ENCODE measurements at places on chromosomes 16 and 17.
A peak's percentile ranks its signal among the peaks of the same experiment; 100 is the strongest.

DNA sequence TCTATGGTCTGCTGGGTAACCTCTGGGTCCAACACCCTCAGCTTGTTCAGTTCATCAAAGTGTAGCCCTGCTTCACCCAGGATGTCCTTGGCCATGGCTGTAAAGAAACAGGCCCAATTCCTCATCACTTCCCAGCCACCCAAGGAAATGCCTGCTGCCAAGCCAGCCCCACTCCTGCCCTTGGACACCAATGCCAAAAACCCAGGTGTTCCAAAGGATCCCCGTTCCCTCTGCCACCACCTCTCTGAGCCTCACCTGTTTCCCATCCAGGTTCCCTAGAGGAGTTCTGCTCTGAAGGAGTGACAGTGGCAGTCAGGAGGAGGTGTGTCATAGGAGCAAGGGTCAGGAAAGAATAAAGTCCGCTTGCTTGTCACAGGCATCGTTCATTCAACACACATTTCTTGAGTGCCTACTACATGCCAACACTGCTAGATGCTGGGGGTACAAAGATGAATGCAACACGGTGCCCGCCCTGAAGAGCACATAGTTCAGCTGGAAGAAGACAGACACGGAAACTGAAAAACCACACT lies 3.3 kb downstream of the IFT20 start:
- no peak for DNase-seq

GRCh38 chr17:45851464-45851863 lies 6.8 kb downstream of the SPPL2C start:
- DNase-seq: no peak

DNA sequence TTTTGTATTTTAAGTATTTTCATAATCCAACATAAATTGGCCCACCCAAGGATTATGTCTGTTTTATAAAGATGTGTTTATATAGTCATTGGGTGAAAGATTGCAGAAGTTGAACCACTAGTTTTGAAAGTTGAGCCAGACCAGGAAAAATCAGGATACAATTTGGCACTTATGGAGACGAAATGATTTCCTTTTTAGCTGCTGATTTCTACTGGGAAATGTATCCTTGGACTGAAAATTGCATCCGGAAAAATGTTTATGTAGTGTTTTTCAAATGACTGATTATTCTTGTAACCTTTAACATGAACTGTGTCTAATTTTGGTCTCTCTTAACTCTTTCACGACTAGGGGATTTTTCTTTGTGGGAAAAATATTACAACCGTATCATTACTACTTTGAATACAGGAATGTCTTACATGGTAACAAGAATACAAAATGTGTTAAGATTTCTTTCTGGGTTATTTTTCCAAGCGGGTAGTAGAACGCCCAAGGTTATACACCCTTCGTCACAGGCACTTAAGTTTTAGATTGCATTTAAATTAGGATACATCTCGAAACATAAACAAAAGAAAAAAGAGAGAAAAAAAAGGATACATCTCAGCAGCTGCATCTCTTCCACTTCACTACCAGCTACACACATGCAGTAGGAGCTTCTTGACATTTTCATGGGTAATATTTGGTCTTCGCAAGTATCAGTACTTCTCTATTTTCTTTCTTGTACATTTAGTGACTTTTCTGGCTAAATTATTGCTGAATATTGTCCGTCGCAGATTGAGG lies 273.0 kb upstream of the TBX2 start:
- no peak for DNase-seq

DNA sequence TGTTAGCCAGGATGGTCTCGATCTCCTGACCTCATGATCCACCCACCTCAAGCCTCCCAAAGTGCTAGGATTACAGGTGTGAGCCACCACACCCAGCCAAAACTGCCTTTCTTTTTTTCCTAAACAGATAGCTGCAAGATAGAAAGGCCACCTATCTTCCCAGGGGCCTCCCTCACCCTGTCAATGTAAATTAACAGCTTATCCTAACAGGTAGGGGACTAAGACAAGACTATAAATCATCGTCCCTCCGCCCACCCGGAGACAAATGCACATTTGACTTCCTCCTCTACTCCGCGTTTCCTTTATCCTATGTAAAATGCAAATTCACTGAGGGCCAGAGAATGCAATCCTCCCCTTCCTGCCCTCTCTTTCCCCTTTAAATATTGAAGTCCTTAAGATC lies 71.4 kb downstream of the MARF1 start:
- DNase-seq: no peak

DNA sequence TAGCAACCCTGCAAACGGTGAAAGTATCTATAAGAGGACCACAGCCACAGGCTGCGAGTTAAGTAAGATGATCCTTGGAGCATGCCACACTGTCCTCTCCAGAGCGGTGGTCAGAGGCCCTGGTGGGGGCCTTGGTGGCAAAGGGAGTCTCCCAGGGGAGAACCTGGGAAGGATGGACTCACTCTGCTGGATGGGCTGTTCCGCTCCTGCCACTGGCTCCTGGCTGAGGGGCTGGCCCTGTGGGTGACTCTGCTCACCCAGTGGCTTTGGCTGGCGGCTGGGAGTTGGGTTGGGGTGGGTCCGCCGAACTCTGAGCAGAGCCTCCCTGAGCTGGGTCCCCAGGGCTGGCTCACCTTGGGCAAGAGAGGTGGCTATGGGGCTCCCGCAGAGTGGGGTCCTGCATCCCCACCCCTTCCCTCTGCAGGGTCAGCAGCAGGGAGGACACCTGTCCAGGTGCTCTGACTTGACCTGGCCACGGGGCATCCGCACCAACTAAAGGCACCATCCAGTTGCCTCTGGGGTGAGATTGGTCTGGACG lies 7.3 kb downstream of the CDK5R1 start:
- DNase-seq: no peak

- DNase-seq: no peak
Observed at GRCh38 chr17:41069031-41069430, 3.4 kb upstream of the KRTAP2-4 start.

DNA sequence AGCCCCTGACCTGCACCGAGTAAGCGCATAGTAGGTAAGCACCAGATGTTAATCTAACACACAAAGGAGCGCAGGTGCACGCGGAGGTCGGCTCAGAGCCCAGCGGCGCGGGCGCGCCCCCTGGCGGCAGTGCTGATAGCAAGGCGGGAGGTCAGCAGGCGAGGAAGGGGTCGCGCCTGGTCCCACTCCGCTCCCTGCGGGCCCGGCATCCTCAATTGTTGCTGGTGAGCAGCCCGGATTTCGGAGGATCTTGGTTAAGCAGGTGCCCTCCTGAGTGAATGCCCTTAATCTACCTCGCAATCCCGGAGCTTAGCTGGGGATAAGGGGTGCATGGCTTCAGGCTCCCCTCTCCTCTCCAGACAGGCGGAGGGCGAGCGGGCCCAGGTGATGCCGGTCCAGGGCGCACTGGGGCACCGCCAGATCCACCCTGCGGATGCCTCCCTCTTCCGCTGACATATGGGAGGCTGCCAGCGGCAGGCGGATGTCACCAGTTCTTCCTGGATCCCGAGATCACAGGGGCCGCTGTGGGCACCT lies 4.0 kb upstream of the WNT3 start:
- no peak for DNase-seq

DNA sequence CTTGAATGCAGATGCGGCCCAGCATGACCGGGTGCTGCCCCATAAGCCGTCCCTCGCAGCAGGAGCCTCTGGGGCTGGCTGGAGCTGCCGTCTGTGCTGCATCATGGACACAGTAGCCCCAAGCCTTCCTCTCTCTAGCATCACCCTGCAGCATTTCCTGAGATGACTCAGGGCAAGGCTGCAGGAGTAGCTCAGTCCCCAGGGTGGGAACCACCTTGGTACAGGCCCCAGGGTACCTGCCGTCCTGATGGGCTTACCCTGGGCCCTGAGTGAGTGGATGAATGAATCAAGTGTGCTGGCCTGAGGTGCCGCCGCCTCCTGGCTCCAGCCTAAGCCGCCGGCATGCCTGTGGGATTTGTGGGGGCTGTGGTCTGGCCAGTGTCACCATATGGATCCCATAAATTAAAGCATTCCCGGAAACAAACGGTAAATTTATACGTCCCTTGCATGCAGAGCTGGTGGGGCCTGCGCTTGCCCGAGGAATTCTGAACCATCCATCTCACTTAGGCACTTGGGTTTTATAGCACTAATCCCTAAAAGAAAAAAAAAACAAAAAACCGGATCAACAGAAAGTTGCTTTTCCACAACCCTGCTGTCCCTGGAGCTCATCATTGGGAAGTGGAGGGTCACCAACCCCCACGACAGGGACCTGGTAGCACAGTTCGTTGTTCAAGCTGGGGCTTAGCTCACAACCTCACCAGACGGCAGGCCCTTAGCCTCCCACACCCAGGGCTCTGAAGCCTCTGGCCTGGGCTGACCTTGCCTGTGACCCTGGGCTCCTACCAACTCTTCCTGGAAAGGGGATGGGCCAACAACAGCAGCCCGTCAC lies 242.6 kb upstream of the CIBAR2 start:
- DNase-seq: no peak

GRCh38 chr17:73069164-73069770 lies 23.2 kb downstream of the SLC39A11 start:
- no peak for DNase-seq

DNA sequence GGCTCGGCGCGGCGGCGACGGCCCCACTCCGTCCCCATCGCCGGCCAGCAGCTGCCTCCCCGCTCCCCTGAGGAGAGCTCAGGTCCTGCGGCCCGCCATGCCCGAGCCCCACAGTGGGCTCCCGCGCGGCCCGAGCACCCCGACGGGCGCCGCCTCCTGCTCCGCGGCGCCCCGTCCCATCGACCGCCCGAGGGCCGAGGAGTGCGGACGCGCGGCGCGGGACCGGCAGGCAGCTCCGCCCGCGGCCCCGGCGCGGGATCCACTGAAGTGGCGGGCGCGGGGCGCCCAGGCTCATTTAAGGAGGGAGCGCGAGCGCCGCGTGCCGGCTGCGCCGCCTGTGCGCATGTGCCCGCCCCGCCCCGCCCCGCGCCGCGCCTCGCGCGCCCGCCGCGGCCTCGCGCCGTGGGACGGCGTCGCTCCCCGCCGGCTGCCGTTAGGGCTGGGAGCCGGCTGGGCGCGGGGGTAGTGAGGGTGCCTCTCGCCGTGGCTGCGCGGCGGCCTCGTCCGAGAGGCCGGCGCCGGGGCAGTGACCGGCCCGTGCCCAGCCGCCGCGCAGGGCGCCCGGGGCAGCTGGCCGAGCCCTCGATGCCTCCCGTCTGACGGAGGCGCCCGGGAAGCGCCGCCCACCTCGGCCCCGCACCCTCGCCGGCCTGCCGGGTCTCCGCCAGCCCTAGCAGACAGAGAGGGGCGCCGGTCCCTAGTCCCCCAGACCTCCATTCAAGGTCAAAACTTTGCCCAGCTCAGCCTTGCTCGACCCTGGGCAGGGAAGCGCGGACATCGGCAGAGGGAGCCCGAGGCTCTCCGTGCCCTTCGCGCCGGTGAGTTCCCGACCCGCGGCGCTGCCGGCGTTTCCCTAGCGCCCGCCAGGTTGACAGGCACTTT lies at the start of gene NETO2:
TSS of gene NETO2 (minus strand) at position 269 of the 882 bp plus-strand sequence. CDS start 333 bp downstream, outside the sequence.
- peak; percentile 66 for DNase-seq

- peak; percentile 53 for DNase-seq
Observed at GRCh38 chr17:39461926-39462569, 762 bp downstream of the CDK12 start.

DNA sequence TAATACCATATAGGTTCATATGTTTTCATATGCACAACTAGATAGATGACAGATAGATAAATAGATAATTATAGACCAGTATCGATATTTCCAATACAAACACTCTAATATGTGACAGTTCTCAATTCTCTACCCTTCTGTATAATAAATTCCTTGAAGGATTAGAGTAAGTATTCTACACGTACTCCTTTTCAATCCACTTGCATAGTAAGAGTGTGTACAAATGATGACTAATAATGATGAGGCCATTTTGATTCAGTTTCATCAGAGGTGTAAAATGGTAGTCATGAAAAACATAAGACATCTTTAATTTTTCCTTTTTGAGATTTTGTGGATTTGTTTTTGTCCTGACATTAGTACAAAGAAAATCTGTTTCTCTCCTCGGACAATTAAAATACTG lies 188.3 kb upstream of the WSB1 start:
- DNase-seq: no peak

- no peak for DNase-seq
Observed at GRCh38 chr17:7912927-7913524, 3.1 kb downstream of the RNF227 start.

DNA sequence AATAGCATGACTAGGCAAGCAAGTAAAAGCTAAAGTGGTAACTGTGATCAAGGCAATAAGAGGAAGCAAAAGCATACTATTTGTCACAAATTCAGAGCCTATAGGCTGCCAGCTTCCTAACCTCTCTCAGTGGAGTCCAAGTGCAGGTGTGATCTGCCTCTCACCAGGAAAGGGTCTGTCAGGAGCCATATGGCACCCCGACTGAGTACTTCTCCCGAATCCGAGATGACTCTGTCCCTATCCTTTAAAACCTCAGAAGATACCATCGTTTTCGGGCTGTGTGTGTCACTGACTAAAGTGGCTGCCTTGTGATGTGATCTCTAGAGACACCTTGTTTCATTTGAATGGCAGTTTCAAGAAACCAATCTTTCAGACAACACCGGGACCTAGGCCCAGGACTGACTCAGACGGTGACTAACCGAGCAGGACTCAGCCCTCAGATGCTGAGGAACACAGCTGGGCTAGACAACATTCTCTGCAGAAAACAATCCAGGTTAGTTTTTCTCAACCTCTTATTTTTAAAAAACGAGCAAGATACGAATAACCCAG lies 63.6 kb downstream of the SMG6 start:
- DNase-seq: peak; percentile 17

DNA sequence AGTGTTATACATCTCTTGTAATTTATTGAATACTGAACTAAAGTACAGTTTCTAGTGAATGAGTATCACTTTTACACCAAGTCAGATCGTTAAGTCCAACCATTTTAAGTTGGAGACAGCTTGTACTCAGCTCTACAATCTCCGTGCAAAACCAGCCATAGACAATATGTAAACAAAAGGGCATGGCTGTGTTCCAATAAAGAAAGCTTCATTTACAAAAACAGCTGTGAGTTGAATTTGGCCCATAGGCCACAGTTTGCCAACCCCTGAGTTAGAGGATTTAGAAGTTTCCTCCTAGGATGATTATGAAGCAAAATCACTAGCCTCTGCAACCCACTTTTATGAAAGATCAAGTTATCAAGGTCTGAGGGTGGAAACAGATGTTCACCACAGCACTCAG lies 105.7 kb upstream of the RCVRN start:
- no peak for DNase-seq

DNA sequence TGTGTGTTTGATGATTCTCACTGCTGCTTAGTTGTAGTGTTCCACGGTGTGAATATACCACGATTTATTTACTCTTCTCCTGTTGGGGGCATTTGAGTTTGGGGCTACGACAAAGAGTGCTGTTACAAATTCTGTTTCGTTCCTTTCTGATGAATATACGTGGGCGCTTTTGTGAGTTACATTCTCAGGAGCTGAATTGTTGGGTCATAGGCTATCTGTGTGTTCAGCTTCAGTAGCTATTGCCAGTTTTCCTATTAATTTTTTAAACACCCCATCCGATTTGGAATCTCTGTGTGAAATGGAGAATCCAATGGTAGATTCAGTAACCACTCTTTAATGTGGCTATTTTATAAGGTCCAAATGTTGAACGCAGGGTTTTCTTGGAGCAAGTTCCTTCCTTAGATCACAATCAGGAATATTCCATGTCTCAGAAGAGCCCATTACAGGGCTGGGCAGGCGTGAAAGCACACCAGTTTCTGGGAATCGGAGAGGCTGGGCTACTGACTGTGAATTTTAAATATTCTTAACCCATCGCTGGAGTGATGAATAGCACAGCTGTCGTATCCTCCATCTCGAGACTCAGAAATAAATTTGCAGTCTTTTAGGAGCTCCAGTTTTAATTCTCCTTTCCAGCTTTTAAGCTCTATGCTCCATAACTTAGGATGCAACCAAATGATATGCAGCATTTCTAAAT lies 115.9 kb downstream of the PITPNC1 start:
- DNase-seq: no peak

GRCh38 chr16:61968242-61969076 lies 67.8 kb downstream of the CDH8 start:
- no peak for DNase-seq

Data from stimulated activated CD4-positive, alpha-beta T cell treated with anti-CD3 and anti-CD28 coated beads, Interleukin-15, amount 100 ng/mL, for 1 hour (primary cell).